Renal cortical epithelial cell (primary cell): ENCODE measurements at places on chromosomes 12 and 14.

DNA sequence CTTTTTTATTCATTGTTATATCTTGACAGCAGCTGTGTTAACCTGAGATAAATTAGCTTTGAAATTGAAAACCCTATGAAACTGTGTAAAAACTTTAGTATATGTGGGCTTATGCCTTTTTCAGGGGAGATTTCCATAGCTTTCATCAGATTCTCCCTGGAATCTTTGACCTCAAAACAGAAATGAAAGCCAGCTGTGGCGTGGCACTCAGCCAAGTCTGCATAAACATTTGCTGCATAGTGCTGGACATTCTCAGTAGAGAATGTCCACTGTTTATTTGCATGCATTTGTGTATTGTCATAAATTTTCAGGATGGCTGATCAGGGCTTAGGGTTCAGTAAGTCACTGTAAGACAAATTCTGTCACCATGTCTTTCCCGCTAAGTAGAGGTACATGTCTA, 115.3 kb upstream of the NAP1L1 start:
- no peak for DNase-seq

DNA sequence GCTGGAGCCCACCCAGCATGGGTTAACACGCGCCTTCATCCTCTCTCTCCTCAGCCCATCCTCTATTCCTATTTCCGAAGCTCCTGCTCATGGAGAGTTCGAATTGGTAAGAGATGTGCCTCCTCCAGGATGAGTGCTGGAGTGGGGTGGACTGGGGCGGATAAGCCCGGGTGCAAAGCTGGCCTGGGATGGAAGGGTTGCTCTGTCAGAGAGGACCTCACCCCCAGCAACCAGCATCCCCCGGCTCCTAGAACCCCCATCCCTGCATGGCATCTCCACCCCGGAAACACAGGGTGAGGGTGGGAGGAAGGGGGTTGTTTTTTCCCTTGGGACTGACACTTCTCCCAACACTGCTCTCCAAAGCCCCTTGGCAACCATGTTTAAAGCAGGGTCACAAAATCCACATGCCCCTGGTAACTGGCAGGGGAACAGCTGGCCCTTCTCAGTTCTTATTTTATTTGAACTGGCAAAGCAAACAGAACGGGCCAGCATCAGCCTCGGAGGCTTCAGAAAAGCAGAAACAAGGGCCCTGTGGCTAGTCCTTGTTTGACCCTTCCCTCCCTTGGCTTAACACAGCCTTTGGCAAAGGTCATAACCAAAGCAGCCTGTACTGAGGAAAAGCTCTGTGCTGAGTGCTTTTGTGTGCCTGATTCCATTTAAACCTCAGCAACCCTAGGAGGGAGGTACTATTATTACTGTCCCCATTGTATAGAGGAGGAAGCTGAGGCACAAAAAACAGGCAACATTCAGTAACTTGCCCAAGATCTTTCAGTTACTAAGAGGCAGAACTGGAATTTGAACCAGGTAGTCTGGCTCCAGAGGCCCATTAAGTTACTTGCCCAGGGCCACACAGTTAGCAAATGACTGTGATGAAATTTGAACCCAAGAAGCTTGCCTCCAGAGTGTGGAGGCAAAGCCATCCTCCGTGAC, 4.2 kb downstream of the GSTZ1 start:
- DNase-seq = no peak

GRCh38 chr12:49109641-49110463, 795 bp downstream of the LMBR1L start:
- DNase-seq = no peak

- no peak for DNase-seq
Observed at GRCh38 chr14:102095871-102096568, 9.2 kb upstream of the HSP90AA1 start.

DNA sequence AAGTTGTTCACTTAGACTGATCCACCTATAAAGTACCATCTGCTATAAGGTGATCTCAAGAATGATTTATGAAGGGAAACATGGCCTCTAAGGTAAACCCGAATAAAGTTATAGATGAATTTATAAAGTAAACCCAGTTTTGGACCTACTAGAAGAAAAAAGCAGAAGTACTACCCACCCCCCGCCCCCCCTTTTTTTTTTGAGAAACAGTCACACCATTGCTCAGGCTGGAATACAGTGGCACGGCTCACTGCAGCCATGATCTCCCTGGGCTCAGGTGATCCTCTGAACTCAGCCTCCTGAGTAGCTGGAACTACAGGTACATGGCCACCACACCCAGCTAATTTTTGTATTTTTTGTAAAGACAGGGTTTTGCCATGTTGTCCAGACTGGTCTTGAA, 3.9 kb downstream of the ENTPD5 start:
- no peak for DNase-seq

- DNase-seq = no peak
Observed at GRCh38 chr14:101815994-101816393, 54.5 kb downstream of the PPP2R5C start.
